ENCODE measurements at places on chromosomes 7 and 10.

GRCh38 chr7:139046143-139046542, 10.3 kb upstream of the ZC3HAV1L start:
- DNase-seq: no peak

DNA sequence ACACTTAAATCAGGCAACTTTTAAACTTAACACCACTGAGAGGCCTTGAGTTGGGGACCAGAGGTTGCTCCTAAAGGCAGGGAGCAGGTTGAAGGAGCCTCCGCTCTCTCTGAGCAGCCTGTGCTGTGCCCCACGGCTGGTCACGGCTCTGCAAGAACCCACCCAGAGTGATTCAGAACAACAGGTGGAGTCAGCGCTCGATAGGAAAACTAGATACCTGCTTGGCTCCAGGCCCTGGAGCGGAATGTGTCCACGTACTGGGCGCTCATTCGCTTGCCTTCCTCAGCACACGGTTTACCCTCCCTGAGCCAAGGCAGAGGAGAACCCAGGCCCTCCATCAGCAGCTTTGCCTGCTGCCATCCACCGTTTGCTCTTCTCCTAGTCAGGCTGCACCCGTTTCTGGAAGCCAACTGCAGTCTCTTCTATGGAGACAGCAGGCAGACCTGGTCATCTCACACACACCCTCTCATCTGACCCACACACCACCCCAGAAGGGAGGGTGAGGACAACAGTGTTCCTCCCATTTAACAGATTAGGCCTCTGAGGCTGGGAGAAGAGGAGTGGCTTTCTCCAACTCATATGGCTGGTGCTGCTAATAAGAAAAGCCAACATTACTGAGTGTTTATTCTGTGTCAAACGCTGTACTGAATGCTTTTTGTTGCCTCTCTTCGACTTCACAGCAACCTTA, 37.6 kb upstream of the PDCD4 start:
- no peak for DNase-seq

DNA sequence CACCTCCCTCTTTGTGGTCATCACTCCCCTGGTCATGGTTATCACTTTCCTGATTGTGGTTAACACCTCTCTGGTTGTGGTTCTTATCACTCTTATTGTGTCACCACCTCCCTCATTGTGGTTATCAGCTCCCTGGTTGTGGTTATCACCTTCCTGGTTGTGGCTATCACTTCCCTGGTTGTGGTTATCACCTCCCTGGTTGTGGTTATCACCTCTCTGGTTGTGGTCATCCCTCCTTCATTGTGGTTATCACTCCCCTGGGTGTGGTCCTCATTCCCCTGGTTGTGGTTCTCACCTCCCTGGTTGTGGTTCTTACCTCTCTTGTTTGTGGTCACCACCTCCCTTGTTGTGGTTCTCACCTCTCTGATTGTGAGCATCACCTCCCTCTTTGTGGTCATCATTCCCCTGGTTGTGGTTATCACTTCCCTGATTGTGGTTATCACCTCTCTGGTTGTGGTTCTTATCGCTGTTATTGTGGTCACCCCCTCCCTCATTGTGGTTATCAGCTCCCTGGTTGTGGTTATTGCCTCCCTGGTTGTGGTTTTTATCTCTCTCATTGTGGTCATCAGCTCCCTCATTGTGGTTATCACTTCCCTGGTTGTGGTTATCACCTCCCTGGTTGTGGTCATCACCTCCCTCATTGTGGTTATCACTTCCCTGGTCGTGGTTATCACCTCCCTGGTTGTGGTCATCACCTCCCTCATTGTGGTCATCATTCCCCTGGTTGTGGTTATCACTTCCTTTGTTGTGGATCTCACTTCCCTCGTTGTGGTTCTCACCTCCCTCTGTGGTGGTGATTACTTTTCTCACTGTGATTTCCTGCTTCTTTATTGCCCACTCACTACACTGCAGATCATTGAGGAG, 106.7 kb downstream of the GPR26 start:
- no peak for DNase-seq

- no peak for DNase-seq
Measured at GRCh38 chr10:96255549-96256333, 15.6 kb downstream of the BLNK start.

DNA sequence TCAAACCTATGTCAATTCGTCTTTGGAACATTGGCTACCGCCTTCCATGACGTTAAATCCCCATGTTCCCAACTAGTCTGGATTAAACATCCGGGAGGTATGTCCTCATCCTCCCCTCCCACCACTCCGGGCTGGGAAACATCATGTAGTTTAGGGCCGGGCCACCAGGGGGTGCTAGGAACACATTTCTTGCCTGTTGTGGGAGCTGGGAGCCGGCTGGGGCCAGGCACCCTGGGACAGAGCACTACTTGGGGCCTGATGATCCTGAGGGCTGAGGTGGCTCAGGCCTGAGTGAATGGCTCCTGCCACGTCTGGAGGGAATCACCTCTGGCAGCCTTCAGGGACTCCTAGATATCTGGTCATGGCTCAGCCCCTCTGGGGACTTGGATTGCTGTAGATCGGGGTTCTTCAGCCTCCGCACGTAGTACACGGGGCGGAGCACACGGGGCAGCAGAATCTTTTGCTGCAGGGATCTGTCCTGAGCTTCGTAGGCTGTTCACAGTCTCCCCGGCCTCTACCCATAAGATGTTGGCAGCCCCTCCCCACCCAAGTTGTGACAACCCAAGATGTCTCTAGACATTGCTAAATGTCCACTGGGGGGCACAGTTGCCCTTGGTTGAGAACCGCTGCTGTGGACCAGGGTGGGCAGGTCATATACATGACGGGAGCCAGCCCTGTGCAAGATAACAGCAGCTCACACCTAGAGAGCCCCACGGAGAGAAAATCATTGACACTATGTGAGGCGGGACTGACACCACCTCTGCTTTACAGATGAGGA, 141.2 kb upstream of the ZNF716 start:
- DNase-seq: no peak

DNA sequence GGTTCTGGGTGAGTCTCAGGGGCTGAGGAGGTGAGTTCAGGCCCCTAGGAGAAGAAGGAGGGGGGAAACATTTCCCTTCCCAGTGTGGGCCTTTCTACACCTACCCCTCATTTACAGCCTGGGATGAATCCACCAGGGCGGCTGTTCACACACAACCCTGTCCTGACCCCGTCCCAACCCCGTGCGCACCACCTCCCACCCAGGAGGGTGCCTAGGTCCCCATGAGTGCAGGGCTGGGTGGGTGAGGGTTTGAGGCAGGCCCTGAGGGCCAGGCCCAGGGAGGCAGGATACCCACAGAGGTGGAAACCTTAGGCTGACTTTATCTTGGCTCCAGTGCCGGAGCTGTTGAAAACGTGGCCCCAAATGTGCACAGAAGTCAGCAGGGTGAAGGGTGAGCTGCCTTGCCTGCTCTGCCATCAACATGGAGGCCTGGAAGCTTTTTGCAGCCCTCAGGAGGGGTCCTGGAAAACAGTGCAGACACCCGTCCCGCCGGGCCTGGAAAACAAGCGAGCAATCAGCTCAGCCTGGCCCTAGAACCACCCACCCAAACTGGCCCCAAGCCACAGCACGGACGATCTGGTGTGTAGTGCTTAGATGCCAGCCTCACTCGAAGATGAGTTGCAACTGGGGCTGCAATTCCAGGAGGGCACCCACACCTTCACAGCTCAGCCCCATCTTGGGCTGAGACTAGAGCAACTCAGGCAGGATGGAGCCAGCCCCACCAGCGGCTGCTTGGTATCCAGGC, 9.3 kb upstream of the RET start:
- DNase-seq: no peak

DNA sequence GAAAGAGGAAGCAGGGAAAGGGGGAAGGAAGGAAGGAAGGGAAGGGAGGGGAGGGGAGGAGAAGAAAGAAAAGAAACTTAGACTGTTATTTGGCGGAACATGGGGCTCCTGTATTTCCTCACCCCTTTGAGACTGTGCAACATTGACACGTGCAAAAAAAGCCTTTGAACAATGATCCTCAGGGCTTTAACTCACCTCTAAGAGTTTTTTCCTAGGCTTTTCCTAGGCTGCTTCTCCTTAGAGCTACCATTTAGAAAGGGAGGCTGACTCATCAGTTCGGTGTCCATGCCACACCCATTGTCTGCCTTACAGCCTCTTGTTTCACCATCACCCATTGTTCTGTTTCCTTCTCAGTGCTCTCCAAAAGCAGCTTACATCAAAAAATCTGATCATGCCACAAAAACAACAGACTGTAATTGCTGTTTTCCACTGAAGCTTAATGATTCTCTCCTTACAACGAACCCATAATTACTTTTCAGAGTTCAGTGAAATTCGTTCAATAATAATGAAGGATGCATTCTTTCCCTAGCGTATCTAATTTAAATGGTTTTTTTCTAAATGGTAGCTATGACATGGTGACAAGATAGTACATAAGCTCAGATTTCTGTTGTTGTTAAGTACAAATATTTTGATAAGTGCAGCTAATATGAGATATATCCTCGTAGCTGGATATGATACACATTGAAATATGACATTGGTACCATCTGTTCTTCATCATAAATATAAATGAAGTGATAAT, 90.8 kb downstream of the PRLHR start:
- no peak for DNase-seq

GRCh38 chr7:138770904-138771303, 26.9 kb upstream of the TMEM213 start:
- no peak for DNase-seq

- no peak for DNase-seq
Measured at GRCh38 chr7:38506756-38507155, 124.4 kb downstream of the AMPH start.

DNA sequence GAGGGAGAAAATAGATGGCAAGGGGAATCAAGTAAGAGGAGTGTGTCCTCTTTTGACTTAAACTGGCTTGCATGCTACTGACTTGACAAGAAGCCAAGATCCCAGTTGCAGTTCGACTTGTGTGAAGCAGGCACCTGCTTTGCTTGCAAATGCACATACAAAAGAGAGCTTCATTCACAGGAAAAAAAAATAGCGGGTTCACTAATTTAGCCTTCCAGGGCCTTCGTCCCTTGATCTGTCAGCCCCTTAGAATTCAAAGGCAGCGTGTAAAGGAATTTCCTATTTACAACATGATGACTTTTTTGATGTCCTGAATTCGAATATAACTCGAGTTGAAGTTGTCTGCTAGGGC, 192.1 kb downstream of the CELF2 start:
- no peak for DNase-seq

- DNase-seq: no peak
Measured at GRCh38 chr10:116974456-116975005, 30.5 kb downstream of the SHTN1 start.

GRCh38 chr10:93081318-93081717, 7.6 kb downstream of the CYP26A1 start:
- DNase-seq: no peak

- no peak for DNase-seq
Measured at GRCh38 chr7:45401851-45402250, 172.3 kb upstream of the ADCY1 start.

GRCh38 chr7:71638108-71638507, 506.2 kb downstream of the GALNT17 start:
- no peak for DNase-seq

DNA sequence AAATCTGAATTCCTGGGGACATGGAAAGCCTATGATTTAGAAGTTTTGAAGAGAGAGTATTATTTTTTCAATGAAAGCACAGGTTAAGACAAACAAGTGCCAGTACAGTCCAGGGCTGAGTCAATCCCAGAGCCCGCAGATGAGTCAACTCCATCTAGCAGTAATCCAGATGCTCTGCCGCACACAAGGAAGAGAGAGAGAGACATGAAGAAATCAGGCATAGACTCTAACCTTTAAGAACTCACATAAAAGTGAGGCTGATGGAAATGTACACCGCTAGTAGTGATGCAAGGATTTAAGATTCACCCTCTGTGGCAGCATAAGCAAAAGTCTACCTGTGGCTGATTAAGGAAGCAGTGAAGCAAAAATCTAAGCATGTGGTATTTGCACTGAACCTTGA, 651.5 kb downstream of the TNS3 start:
- DNase-seq: no peak

DNA sequence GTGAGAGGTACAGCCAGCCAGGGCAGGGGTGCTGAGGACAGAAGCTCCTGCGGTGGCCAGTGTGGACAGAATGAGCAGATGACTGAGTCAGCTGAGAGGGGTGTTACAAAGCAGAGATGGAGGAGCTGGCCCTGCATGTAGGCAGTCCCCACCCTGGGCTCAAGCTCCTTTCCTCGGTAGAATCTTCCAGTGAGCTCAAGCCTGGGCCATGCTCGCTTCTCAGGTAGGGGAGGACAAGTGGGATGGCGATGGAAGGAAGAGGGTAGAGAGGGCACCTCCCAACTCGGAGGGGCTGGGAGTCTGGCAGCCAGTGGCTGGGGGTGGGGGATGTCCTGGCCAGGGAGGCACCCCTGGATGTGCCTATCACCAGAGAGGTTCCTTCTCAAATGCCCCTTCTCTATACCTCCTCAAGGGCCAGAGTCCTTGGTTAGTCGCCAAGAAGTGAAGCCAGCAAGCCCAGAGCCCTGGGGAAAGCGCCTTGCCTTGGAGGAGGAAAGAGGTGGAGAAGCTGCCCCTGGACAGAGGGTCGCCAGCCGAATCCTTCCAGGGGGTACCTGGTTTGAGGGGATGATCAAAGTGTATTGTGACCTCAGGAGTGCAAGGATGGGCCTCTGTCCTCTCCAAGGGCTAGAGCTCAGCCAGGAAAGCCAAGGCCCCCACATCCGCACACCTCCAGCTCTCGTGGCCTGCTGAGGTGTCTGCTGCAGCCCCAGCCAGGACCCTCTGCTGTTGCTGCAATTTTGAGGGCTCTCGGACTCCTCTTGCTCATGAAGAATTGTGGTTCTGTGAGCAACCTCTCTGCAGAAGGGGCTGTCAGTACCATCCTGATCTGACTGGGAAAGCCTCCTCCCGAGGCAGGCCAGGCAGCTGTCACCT, 88.6 kb upstream of the MACROH2A2 start:
- DNase-seq: no peak

- DNase-seq: no peak
Measured at GRCh38 chr7:139023076-139023475, 12.8 kb downstream of the ZC3HAV1L start.

DNA sequence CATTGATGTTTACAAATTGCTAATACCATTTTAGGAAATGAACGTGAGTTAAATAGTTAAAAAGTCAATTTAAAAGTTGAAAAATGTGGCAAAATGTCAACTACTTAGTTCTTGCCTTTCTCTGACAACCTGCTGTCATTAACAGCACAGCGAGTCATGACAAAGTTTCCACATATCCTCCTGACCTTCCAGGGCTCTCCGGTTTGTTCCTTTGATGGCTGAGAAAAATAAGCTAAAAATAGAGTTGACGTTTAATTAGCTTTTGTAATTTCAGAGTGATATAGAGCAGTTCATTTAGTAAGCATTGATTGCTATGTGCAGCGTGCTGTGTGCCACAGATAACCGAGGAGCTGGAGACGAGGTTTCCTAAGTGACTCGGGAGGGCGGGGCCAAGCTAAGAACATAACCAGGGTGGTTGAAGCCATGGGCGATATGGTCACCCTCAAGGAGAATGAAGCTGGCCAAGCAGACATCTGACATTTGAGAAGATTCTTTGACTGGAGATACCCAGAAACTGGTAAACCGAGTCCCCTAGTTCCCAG, 47.9 kb downstream of the OGDH start:
- no peak for DNase-seq

DNA sequence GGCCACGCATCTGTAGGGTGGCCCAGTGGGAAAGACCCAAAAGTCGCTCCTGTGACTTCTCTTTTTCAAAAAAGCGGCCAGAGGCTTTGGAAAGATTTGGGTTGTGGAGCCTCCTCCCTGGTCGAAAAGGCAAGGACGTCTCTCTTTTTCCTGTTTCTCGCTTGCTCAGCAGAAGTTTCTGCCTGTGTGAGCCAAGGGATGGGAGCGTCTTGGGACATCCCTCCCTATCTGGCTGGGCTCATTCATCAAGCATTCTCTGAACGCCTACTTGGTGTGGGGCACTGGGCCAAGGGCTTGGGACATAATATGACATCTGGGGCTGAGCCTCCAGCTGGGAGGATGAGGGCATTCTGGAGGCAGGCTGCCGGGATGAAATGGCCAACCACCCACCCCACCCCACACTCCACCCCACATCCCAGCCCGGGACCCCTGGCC, 120.9 kb downstream of the C10orf105 start:
- no peak for DNase-seq

All from stimulated activated CD8-positive, alpha-beta memory T cell treated with anti-CD3 and anti-CD28 coated beads, Interleukin-4, amount 100 ng/mL, for 1 hour (primary cell).